ENCODE measurements at places on chromosomes 3 and 15. TPM values are rescaled to one million over a fixed set of nuclear protein-coding genes. Genes with fewer than 3 reads are reported as not detected.

KBTBD8 gene
- 0.86 TPM for total RNA-seq

KNG1 gene
- not detected for total RNA-seq

KBTBD13 gene
- total RNA-seq = not detected

DNA sequence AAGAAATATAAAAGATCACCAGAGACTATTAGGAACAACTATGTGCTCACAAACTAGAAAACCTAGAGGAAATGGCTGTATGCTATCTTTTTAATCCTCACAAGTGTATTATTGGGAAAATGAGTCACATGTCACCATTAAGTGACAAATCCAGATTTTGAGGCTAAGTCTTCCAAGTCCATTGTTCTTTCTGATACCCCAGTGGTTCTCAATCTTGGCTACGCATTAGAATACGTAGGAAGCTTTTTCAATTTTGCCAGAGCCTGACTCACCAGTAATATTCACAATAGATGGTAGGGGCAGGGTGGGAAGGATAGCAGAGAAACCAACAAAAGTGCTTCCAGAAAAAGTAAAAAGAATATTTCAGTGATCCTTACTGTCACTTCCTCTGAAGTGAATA is 117.0 kb downstream of the FILIP1L start:
- no peak overlapping the region for H3K4me3 ChIP-seq
- no peaks in the 10 kb centered on the region for H3K27me3 ChIP-seq
- no peaks in the 10 kb centered on the region for H3K36me3 ChIP-seq
- no peak overlapping the region for H3K27ac ChIP-seq
- no peak for DNase-seq
- H3K4me1 ChIP-seq = peaks cover 14% of the 10 kb centered on the region

DNA sequence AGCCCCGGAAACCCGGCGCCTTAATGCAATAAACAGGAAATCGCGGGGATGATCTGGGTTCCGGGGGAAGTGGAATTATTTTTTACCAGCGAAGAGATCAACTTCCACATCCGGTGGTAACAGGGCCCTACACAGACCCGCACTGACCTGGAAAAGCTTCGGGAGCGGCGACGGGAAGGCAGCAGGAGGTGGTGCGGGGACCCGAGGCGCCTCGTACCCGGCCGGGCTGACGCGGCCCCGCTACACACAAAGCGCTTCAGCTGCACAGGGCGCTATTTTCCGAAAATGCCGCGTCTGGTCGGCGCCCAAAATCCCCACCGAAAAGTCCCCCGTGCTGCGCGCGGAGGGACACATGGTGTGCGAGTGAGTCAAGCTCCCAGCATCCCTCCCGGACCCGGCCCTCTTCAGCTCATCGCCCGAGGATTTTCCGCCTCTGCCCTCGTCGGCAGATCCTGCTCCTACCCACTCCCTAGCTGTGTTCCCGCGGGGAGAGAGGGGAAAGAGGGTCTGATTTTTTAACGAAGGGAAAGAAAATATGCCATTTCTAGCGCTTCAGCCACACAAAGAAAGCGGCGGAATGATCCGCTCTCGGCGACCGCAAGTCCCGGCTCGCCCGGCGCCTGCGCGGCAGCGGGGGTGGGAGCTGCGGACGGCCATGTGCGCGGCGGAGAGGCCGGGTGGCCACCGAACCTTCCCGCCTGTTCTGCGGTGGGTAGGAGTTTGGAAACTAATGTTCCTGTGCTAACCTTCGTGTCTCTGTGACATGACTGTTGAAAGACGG is at the start of gene GABPB1:
TSS of gene GABPB1 (minus strand) at position 361 of the 781 bp plus-strand sequence. CDS start 45,400 bp downstream, outside the sequence.
- H3K27ac ChIP-seq = peak within 1 kb of the TSS; percentile 99
- H3K4me3 ChIP-seq = peak within 1 kb of the TSS; percentile 89
- peak; percentile 96 for DNase-seq
- H3K27me3 ChIP-seq = no peaks in the 10 kb centered on the region
- peaks cover 36% of the 10 kb centered on the region for H3K4me1 ChIP-seq
- peaks cover 5% of the 10 kb centered on the region for H3K36me3 ChIP-seq

- H3K4me1 ChIP-seq = no peaks in the 10 kb centered on the region
- no peak overlapping the region for H3K4me3 ChIP-seq
- no peaks in the 10 kb centered on the region for H3K27me3 ChIP-seq
- H3K36me3 ChIP-seq = no peaks in the 10 kb centered on the region
- no peak overlapping the region for H3K27ac ChIP-seq
- peak; percentile 63 for DNase-seq
Measured at GRCh38 chr3:114827495-114827894, 319.6 kb downstream of the ZBTB20 start.

DNA sequence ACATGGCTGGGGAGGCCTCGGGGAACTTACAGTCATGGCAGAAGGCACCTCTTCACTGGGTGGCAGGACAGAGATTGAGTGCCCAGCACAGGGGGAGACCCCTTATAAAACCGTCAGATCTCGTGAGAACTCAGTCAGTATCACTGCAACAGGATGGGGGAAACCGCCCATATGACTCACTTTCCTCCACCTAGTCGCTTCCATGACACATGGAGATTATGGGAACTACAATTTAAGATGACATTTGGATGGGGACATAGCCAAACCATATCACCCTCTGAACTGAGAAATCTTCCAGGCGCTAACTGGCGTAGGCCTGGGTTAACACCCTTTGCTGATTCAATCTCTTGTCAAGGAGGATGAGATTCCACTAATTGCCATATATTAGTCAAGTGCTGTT is 392.3 kb downstream of the FEZF2 start:
- H3K4me1 ChIP-seq = peaks cover 21% of the 10 kb centered on the region
- H3K4me3 ChIP-seq = no peak overlapping the region
- H3K27ac ChIP-seq = no peak overlapping the region
- DNase-seq = peak; percentile 6

DNA sequence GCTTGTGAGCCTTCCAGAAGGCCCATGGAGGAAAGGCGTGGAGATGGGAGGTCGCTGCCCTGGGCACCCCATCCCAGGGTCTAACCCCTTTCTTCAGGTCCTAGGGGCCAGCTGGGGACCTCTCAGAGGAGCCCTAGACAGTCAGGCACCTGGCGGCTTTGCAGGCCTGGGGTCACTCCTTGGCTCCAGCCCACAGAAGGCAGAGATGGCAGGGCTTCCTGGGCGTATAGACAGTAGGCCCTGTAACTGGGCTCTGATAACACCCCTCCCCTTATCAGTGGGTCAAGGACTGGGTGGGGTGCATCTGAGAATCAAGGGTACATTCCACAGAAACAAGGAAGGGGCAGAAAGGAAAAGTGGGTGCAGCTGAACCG is 16.7 kb downstream of the ZDHHC19 start:
- no peak for DNase-seq
- no peaks in the 10 kb centered on the region for H3K27me3 ChIP-seq
- no peaks in the 10 kb centered on the region for H3K4me1 ChIP-seq
- no peak overlapping the region for H3K4me3 ChIP-seq
- no peaks in the 10 kb centered on the region for H3K36me3 ChIP-seq
- H3K27ac ChIP-seq = no peak overlapping the region

GRCh38 chr3:4825436-4826236 is 153.6 kb upstream of the BHLHE40 start:
- H3K4me3 ChIP-seq = no peak overlapping the region
- peak; percentile 17 for DNase-seq
- H3K36me3 ChIP-seq = no peaks in the 10 kb centered on the region
- peak overlapping the region; percentile 92 for H3K27ac ChIP-seq
- H3K27me3 ChIP-seq = no peaks in the 10 kb centered on the region
- peaks cover 57% of the 10 kb centered on the region for H3K4me1 ChIP-seq

DNA sequence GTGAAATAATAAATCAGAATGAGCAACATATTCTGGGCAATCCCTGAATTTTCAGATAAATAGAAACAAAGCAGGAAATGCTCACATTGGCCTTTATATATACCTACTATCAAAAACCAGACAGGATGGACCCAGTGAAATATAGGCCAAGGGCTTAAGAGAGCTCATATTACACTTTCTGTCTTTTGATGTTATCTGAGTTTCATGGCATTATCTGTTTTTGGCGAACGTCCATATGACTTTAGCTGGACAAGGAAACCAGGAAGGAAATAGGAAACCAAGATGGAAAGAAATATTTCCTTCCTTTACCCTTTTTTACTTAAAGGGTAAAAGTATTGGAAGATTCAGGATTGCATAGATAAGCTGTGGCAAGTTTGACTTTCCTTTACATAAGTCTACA is 274.8 kb downstream of the THSD4 start:
- no peak overlapping the region for H3K27ac ChIP-seq
- H3K4me3 ChIP-seq = no peak overlapping the region
- H3K27me3 ChIP-seq = no peaks in the 10 kb centered on the region
- no peak for DNase-seq

- H3K36me3 ChIP-seq = no peaks in the 10 kb centered on the region
- H3K4me1 ChIP-seq = peaks cover 14% of the 10 kb centered on the region
- DNase-seq = no peak
- no peaks in the 10 kb centered on the region for H3K27me3 ChIP-seq
- no peak overlapping the region for H3K4me3 ChIP-seq
- H3K27ac ChIP-seq = no peak overlapping the region
Measured at GRCh38 chr3:23277688-23278087, 74.6 kb downstream of the UBE2E2 start.

- H3K27ac ChIP-seq = peak within 1 kb of the TSS; percentile 17
- DNase-seq = peak; percentile 85
- H3K4me3 ChIP-seq = peak within 1 kb of the TSS; percentile 90
Measured at GRCh38 chr15:34437687-34438086, at the start of gene GOLGA8A. Gene GOLGA8A (minus strand): TSS chr15:34437808. CDS start chr15:34389691, 48,117 bp downstream.

DNA sequence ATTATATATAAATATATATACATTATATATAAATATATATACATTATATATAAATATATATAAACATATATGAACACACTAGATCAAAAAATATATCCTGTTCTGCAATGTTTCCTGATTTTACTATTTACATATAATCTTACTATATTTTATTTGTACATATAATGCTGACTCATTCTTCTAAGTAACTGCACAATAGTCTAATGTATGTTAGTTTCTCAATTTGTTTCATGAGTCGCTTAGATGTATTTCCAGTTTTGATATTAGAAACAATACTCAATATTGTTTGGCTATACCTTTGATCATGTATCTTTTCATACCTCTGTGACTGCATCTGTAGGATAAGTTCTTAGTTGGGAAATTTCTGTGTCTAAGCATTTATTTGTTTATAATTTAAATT is 669.9 kb upstream of the CCDC54 start:
- H3K27me3 ChIP-seq = no peaks in the 10 kb centered on the region
- no peak for DNase-seq
- no peak overlapping the region for H3K27ac ChIP-seq
- no peak overlapping the region for H3K4me3 ChIP-seq

GRCh38 chr15:91552555-91552954 is 301.0 kb upstream of the SLCO3A1 start:
- peaks cover 9% of the 10 kb centered on the region for H3K27me3 ChIP-seq
- H3K36me3 ChIP-seq = no peaks in the 10 kb centered on the region
- no peak overlapping the region for H3K4me3 ChIP-seq

DNA sequence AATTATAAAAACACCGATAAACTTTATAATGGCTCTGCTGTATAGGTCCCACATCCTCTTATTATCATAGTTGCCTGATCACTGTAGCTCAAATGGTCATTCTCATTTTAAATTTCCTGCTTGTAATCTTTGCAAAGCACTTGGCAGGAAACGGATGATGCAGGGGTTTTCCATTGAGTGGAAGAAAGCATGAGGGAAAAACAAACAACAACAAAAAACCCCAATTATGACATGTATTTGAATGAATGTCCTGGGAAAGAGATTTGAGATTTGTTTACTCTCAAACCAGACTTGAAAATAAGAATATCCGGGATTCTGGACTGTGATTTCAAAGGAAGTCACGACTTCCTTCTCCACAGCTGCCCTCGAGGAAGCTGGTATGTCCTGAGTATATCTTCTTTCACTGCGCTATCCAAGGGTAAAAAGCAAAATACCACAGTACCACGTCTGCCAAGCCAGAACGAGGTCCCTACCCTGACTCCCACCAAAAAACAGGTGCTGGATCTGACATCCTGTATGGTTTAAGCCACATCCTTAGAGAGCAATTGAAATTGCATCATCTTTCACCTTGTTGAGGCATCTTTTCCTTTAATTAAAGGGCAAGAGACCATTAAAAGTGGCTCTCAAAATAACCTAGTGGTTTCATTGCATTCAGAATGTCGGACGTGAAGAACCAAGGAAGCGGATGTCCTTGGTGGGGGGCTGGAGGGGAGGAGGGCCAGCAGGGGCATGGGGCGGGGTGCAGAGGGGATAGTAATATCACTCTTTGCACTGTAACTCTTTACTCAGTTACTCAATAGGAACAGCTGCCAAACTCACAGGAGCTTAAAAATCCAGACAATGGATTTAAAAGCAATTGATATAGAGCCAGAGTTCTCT is 13.5 kb upstream of the TIPIN start:
- H3K36me3 ChIP-seq = no peaks in the 10 kb centered on the region
- no peaks in the 10 kb centered on the region for H3K27me3 ChIP-seq
- H3K27ac ChIP-seq = no peak overlapping the region
- H3K4me3 ChIP-seq = no peak overlapping the region
- H3K4me1 ChIP-seq = no peaks in the 10 kb centered on the region

GRCh38 chr15:53520996-53521395 is 238.5 kb downstream of the WDR72 start:
- H3K27ac ChIP-seq = no peak overlapping the region
- no peak overlapping the region for H3K4me3 ChIP-seq
- no peaks in the 10 kb centered on the region for H3K4me1 ChIP-seq
- no peak for DNase-seq
- no peaks in the 10 kb centered on the region for H3K36me3 ChIP-seq

DNA sequence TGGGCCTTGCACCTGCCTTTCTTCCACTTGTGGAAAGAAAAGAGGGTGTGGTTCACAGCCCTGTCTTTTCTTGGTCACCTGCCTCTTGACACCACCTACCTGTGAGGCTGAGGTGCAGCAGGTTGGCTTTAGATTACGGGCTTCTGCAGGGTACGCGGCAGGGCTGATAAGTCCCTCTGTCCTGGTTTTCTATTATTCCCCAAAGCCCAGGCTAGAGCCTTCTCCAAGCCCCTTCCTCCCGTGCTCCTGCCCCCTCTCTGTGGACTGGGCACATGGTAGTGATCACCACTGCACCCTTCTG is 44.8 kb upstream of the HACD2 start:
- H3K27ac ChIP-seq = no peak overlapping the region
- no peaks in the 10 kb centered on the region for H3K27me3 ChIP-seq
- no peak overlapping the region for H3K4me3 ChIP-seq
- 0 out of 2 replicates have a peak, but pooled peaks cover 3% of the 10 kb centered on the region for H3K4me1 ChIP-seq
- H3K36me3 ChIP-seq = peaks cover 42% of the 10 kb centered on the region

DNA sequence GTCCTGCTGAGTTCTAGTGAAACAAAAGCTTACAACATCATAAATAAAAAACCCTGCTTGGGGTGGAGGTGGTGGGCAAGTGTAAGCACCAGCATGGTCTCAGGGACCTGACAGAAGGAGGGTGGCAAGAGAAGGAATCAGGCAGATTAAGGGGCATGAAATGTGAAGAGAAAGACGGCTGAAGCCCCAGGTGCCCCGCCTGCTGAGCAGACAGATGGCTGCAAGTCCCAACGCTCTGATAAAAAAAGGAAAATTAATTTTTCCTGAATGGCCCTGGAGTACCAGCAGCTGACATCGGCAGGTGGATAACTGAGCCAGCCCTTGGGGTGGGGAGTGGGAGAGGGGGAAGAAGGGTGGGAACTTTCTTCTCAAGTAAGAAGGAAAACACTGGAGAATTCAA is 137.9 kb downstream of the XXYLT1 start:
- no peak for DNase-seq
- no peak overlapping the region for H3K4me3 ChIP-seq
- peak overlapping the region; percentile 13 for H3K27ac ChIP-seq
- H3K4me1 ChIP-seq = 0 out of 2 replicates have a peak, but pooled peaks cover 6% of the 10 kb centered on the region
- no peaks in the 10 kb centered on the region for H3K27me3 ChIP-seq
